ENCODE measurements at places on chromosomes 2 and 18. TPM values are rescaled to one million over a fixed set of nuclear protein-coding genes. Genes with fewer than 3 reads are reported as not detected.

GRCh38 chr2:78068808-78069207, 546.6 kb upstream of the LRRTM4 start:
- no peak for DNase-seq

DNA sequence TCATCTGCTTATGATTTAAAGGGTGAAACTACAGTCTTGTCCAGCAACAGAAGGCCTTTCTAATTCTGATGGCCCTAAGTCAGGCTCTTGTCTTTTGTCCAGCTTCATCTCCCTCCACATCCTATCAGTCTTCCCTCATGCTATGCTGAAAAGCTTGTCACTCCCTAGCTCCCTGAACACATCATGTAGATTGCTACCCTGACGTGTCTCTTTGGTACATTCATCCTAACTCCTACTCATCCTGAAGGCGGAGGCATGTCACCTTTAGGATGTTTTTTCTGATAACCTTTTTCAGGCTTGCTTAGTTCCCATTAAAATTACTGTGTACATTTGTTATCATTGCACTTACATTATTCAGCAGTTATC, 78.4 kb upstream of the ARL5A start:
- DNase-seq = no peak

GRCh38 chr2:9777081-9777480, 66.2 kb upstream of the TAF1B start:
- DNase-seq = no peak

GRCh38 chr2:106708209-106708608, 177.8 kb downstream of the ST6GAL2 start:
- no peak for DNase-seq

The INHBB gene
- not detected for total RNA-seq

The NTSR2 gene
- not detected for total RNA-seq

Data from HT-29 (cell line).